ENCODE measurements at places on chromosomes 16 and 17.

GRCh38 chr17:18362698-18363100 is 651 bp downstream of the SHMT1 start:
- peak; percentile 1 for ATAC-seq

DNA sequence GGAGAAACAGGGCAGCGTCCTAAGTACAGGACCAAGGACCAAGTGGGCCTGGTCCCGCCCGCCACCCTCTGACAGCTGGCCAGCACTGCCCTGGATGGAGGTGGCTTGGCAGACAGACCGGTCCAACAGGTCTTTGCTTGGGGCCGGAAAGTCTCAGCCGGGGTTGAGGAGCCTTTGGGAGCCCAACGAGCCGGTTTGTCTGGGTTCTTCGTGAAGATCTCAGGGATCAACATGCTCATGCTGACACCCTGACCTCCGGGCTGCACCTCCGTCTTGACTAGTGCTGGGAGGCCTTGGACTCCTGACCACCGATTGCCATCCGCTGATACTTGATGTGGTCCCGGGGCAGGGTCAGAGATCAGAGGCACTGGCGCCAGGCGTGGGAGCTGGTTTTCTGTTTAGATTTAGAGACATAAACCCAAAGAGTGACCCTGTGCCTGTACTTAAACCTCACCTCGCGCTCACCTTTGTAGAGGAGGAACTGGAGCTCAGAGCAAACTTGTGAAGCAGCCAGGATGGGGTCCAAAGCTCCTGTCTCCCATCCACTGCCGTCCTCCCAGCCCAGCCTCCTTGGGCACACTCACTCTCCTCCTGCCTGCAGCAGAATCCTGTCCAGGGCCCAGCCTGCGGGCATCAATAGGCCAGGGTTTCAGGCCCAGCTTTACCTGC is 92.1 kb upstream of the GSE1 start:
- ATAC-seq = no peak

GRCh38 chr17:28247671-28248555 is 71.1 kb upstream of the TMEM97 start:
- ATAC-seq = no peak

GRCh38 chr16:88686062-88686438 is 257 bp downstream of the SNAI3 start:
- peak; percentile 34 for ATAC-seq

- no peak for ATAC-seq
Observed at GRCh38 chr17:21165922-21166594, 39.3 kb downstream of the DHRS7B start.

DNA sequence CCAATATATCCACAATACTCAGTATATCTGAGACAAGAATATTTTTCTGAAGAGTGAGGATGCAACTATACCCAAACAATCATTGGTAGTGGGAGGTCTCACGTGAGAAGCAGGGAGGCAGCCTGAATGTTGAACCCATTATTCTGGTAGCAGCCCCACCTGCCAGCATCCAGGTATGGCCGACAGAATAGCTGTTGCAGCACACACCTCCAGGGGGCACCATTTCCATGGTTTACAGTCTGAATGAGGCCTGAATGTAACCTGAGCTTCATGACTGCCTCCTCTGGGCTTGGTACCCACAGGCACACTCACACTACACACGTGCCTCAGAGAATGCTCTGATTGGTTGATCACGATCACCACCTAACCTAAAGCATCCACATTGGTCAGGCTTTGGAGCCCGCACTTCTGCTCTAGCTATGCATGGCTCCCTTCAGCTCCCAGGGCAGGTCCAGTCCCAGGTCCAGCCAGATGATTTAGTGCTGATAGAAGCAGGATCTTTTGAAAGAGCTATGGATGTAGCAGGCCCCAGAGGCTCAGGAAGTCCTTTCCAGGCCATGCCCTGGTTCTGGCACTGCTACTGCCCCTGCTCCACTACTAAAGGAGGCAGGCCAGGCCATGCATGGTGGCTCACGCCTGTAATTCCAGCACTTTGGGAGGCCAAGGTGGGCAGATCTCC is 11.0 kb upstream of the CBFB start:
- ATAC-seq = peak; percentile 88

DNA sequence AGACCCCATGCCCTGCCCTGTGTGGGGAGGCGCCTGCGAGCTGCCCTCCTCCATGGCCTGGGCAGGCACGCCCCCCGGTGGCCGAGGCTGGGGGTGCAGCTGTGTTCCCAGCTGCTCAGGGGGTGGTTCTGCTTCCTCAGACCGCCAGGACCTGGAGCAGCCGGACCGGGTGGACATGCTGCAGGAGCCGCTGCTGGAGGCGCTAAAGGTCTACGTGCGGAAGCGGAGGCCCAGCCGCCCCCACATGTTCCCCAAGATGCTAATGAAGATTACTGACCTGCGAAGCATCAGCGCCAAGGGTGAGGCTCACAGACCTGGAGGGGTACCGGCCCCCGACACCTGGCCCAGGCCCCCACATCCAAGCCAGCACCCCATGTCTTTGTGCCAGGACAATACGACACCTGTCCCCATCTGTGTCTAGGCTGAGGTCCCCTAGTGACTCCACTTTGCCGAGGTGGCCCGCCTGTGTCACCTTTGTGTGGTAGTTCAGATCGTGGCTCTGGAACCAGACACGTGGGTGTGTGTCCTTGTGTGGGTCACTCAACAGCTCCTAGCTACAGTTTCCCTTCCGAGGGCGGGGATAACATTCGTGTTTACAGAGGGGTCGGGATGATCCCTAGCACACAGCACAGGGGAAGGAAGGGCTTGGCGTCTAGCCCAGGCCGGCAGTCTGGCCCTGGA is 9.3 kb downstream of the GJD3 start:
- ATAC-seq = peak; percentile 76

DNA sequence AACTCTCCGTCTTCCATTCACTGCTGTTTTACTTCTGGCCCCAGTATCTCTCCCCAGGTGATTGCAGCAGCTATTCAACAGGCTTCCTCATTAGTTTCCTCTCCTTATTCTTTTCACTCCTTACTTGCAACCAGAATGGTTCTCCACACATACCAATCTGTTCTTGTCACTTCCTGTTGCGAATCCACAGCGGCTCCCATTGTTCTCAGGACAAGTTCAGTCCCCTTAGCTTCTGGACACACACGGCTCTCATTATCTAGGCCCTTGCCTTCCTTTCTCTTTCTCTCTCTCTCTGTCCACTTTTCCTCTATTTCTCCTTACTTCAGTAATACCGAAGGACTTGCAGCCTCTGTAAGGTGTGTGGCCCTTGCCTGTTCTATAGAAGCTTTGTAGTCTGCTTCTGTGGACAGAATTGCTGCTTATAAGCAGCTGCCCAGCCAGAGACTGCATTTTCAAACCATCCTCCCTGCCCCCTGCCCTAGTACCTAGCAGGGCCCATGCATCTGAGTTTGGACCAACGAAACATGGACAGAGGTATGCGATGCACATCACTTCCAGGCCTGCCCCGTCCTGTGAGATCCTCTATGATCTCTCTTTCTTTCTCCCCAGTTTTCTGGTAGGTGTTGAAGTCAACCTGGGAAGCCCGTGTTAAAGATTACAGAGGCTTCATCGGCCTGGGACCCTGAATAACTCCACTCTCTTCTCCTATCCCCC is 45.7 kb downstream of the VAT1L start:
- ATAC-seq = no peak

DNA sequence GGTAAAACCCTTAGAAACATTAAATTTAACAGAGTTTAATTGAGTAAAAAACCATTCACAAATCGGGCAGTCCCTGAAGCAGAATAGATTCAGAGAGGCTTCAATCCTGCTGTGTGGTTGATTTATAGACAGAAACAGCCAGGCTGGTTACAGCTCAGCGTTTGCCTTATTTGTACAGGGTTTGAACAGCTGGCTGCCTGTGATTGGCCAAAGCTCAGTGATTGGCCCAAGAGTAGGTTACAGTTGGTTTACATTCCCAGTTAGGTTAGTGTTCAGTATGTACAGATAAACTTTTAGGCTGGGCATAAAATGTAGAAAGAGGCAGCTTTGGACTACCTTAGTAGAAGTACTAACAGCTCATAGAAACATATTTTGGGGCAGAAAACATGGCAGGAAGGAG is 210.4 kb upstream of the ELAC2 start:
- no peak for ATAC-seq

GRCh38 chr16:84103678-84104077 is 13.1 kb downstream of the MBTPS1 start:
- no peak for ATAC-seq

GRCh38 chr17:83050651-83051395 is 28.6 kb upstream of the METRNL start:
- ATAC-seq = peak; percentile 0

DNA sequence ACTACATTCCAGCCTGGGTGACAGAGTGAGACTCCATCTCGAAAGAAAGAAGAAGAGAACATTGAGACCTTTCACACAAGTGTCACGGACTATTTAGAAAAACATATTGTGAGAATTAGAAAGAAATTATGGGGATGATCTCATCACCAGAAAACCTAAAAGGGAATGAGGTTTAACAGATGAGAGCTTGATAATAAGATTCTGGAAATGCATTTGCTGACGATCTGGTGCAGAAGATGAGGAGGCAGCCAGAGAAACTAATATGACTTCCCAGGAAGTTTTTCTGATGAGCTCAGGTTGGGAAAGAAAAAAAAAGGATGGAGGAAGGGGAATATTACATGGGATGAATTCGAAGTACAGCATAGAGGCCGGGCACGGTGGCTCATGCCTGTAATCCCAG is 10.8 kb upstream of the APOH start:
- ATAC-seq = no peak

DNA sequence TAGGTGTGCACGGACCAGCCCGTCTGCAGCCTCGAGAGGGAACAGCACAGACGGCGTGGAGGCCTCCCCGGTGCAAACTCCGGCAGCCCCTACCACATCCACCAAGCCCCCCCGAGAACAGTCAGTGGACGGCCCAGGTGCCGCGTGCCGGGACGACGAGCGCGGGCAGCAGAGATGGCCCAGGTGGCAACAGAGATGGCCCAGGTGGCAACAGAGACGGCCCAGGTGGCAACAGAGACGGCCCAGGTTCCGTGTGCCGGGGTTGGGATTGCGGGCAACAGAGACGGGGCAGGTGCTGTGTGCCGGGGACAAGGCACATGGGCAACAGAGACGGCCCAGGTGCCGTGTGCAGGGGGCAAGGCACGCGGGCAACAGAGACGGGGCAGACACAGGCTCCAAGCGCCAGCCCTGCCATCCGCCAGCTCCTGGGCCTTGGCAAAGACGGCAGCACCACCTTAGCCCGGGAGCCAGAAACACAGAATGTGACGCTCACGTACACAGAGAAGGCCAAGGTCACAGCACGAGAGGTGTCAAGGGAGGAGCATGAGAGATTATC is 31.1 kb downstream of the RPH3AL start:
- no peak for ATAC-seq

DNA sequence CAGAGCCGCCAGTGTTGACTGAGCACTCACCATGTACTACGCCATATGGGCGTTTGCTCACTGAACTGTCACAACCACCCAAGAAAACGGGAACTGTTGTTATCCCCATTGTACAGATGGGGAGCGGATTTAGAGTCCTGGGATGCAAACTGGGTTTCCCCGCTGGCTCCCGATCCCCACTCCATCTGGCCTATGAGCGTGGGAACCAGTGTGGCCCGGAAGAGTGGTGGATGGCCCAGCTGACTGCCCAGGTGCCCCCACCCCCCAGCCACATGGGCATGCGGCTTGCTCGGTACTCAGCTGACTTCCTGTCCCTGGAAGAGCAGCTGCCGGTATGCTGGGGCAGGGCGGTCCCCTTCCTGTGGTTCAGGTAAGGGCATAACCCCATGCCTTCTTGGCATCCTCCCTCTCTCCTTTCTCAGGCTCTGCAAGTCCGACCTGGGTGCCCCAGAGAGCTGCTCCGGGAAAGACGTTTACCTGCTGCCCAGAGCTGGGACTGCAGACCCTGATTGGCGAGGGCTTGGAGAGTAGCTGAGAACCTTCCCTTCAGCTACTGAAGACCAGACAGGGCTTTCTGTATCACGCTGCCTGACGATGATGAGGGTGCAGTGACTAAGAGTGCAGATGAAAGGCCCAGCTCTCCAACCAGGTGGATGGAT is 16.2 kb downstream of the SOCS3 start:
- peak; percentile 83 for ATAC-seq

- no peak for ATAC-seq
Observed at GRCh38 chr16:27114006-27114405, 47.3 kb downstream of the C16orf82 start.

GRCh38 chr17:78272181-78272913 is 40.9 kb downstream of the TMEM235 start:
- ATAC-seq = peak; percentile 80

- no peak for ATAC-seq
Observed at GRCh38 chr16:4093495-4094126, 22.6 kb downstream of the ADCY9 start.

GRCh38 chr16:4859900-4860255 is 12.6 kb downstream of the UBN1 start:
- ATAC-seq = no peak

GRCh38 chr17:14297161-14297851 is 3.6 kb upstream of the HS3ST3B1 start:
- no peak for ATAC-seq

DNA sequence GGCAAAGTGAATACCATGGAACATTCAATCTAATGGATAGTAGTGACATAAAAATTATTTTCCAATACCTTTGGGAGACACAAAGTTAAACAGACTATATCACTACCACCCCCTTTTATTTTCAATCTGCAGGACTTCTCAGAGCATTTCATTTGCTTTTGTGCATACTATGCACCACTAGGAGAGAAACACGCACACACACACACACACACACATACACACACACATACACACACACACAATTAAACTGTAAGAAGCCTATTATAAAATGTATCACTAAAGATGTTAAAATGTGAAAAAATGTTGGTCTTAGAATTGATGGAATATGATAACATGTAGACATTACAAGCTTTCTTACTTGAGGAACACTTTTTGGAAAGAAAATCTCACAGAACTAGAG is 331.4 kb downstream of the CA10 start:
- no peak for ATAC-seq

GRCh38 chr17:75697651-75698291 is 23.5 kb upstream of the ITGB4 start:
- no peak for ATAC-seq

- ATAC-seq = no peak
Observed at GRCh38 chr16:20866801-20867200, 33.4 kb downstream of the DCUN1D3 start.

GRCh38 chr16:28179354-28179753 is 32.4 kb downstream of the XPO6 start:
- peak; percentile 70 for ATAC-seq

DNA sequence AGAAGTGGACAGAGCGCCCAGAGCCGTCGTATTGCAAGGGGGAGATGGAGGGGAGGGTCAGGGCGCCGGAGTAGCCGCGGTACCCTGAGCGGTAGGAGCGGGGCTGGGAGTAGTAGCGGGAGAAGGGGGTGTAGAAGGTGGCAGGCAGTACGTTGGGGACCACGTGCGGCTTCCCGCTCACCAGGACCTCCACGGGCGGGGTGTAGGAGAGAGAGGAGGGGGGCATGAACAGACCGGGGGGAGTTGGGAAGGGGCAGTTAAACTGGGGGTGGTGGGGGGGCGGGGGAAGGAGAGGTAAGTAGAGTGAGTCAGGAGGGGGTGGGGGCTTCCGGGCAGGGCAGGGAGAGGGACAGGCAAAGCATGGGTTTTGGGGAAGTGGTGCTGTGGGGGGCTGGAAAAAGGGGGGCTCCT is 16.8 kb downstream of the ST6GALNAC2 start:
- ATAC-seq = no peak
